ENCODE measurements at places on chromosomes 4 and X.

- DNase-seq: no peak
These were observed 440.0 kb downstream of the PCDH7 start for GRCh38 chr4:31160146-31160545.

GRCh38 chr4:124640022-124640730, 72.4 kb downstream of the ANKRD50 start:
- no peak for DNase-seq

GRCh38 chr4:138602664-138603063, 360.5 kb upstream of the SLC7A11 start:
- no peak for DNase-seq

GRCh38 chrX:71052721-71053120, 15.4 kb downstream of the SNX12 start:
- DNase-seq: no peak

GRCh38 chr4:42785817-42786216, 106.7 kb upstream of the GRXCR1 start:
- DNase-seq: no peak

DNA sequence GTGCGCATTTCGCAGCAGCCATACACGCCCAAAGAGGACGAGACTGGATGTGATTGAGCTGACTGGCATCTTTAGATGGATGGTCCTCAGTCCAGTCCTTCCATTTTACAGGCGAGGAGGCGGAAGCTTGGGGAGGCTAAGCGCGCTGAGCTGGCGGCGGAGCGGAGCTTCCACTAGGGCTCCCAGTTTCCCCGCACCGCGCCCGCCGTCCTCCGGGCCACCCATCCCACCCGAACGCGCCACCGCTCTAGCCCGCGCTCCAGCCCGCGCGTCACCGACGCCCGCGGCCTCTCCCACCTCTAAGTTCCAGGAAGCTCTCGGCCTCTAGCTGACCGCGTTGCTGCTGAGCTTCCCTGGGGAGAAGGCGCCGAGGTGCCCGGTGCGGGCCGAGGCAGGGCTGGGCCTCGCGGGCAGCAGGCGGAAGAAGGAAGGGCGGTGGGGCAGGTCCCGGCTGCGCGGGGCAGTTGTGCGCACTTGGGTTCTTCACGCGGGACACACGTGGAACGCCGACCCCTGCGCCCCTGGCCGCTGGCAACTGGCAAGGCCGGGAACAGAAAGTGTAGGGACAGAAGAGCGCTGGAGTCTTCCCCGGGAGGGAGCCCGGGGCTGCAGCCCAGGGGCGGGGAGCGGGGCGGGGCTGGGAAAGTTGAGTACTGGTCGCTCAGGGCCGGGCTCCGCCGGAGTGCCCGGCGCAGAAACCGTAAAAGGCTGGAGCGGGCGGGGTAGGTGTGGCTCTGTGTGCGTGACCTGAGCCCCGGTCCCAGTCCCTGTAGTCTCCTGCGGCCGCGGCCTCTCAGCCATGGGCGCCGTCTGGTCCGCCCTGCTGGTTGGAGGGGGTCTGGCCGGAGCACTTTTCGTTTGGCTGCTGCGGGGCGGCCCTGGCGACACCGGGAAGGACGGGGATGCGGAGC, at the start of gene STBD1:
Gene STBD1 (plus strand): TSS at position 763 of the 911 bp plus-strand sequence. CDS start 37 bp downstream, at position 800.
- DNase-seq: peak; percentile 19

DNA sequence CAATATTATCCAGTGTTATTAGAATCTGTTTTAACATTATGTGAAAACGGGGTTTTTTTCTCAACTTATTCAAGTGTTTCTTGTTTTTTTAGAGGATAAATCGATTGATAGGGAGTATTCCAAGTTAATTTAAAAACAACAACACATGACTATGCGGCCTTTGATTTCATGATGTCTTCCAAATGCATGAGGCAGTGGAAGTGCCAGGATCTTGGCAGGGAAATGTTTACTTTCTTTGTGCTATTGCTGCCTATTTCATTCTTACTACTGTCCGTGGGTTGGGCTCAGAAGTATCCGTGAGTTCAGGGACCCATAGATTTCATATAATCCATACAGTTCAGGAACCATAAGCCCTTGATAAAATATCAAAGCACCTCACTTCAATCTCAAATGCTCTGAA, 64.6 kb downstream of the ABCG2 start:
- no peak for DNase-seq

DNA sequence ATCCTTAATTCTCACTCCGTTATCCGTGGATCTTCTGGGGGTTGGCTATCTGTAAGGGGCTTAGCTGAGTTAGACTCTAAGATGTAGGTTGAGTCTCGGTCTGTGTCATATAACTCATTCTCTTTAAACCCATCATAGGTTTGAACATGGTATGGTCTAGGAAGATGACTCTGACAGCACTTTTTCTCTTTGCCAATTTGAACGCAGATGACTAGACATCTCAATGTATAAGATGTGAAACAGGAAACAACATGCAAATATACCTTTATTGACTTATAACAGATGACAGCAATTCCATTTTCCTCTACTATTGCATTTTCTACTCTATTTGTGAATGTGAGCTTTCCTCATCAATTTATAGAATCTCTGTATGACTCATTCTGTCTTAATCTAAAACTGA, 634.8 kb upstream of the MAGEB2 start:
- no peak for DNase-seq

DNA sequence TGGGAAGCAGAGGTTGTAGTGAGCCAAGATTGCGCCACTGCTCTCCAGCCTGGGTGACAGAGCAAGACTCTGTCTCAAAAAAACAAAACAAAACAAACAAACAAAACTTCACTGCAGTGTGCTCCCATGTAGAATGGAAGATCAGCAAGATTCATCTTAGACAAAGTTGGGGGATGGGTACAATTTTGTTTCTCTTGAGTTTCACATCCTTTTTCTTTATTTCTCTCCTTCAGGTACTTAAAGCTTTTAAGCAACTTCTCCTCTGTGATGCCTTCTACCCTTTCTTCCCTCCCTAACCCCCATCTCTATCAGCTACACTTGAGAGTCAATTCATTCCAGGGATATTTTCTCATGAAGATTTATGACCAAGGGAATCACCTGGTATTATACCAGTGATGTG, 15.5 kb upstream of the RBBP7 start:
- no peak for DNase-seq

- DNase-seq: no peak
These were observed 350.9 kb downstream of the CAMK2D start for GRCh38 chr4:113410686-113411085.

GRCh38 chr4:24748758-24749350, 46.5 kb upstream of the SOD3 start:
- DNase-seq: no peak

- DNase-seq: no peak
These were observed 30.6 kb upstream of the ANTXR2 start for GRCh38 chr4:80103629-80104028.

- no peak for DNase-seq
These were observed 37.1 kb upstream of the STX18 start for GRCh38 chr4:4578981-4579380.

GRCh38 chr4:1411436-1412375, 5.5 kb upstream of the NKX1-1 start:
- no peak for DNase-seq

- DNase-seq: no peak
These were observed 11.9 kb upstream of the ASIC5 start for GRCh38 chr4:155877971-155878370.

- peak; percentile 7 for DNase-seq
These were observed 252.8 kb upstream of the SLC7A11 start for GRCh38 chr4:138494931-138495330.

DNA sequence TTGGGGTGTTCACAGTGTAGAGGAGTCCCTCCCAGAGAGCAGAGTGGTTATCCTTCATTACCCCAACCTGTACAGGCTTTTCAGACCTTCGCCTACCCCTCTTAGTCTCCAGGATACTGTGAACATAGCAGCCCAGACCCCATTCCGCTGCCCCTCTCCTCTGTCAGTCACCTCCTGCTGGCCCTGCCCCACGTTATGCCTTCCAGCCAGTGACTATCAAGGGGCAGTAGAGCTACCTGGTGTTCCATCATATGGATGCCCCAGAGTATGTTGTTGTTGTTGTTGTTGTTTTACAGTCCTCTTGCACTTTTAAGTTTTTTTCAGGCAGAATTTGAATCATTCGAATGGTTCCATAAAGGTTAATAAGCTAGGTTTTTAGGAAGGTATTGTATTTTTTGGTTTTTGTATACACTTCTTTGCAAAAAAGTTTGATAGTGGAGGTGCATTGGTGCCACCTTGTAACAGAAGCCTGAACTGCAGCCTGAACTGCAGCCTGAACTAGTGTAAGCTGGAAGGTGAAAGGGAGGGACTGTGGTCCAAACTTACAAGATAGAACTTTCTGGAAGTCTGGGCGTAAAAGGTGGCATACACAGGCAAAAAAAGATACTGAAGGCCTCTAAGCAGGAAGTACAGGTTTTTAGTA, 101.4 kb upstream of the RAB40AL start:
- no peak for DNase-seq

- DNase-seq: peak; percentile 76
These were observed 1102.0 kb downstream of the C4orf33 start for GRCh38 chr4:130197946-130198345.

- no peak for DNase-seq
These were observed 93.0 kb downstream of the MAGEE1 start for GRCh38 chrX:76520273-76521054.

DNA sequence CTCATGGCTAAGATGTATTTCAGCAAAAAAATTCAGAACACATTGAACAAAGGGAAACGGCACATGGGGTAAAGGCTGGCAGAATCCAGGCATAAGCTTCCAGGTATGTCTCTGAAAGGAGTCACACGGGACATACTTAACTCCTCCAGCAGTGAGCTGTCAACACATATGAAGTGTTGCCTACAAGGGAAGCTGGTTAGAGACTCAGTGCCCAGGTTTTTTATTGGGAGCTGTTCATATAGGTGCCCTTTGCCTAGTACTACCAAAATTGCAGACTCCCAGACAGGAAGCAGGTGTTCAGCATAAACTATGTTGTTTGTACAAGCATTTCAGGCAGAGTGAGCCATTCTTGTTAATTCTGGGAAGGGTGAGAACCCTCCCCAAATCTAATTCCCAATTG, 77.4 kb upstream of the PUDP start:
- DNase-seq: no peak

- no peak for DNase-seq
These were observed 9.2 kb upstream of the FAM53A start for GRCh38 chr4:1693131-1693896.

DNA sequence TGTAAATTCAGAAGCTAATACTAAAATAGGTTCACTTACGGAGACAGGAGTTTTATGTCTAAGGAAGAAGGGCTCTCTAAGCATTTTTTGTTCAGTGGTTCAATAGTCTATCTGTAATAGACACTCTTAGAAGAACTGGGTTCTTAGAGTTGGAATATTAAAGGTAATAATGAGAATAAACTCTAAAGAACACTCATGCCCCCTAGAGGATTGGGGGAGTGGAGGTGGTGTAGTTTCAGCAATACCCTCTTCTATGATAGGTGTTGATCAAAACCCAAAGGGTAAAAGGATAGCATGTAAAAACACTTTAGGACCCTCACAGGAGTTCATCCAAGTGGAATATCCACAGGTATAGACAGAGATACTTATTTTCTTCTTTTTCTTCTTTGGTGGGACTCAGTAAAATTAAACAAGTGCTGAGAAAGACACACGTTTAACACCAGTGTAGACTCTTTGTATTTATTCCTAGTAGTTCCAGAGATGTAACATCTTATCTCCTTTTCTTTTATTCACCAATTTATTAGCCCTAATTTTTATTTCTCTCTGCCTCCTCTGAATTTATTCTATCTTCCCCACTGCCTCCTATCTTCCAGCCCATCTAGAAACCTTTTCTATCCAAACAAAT, 25.7 kb upstream of the MND1 start:
- peak; percentile 48 for DNase-seq

- DNase-seq: no peak
These were observed 126.5 kb downstream of the STIM2 start for GRCh38 chr4:26987191-26987590.

DNA sequence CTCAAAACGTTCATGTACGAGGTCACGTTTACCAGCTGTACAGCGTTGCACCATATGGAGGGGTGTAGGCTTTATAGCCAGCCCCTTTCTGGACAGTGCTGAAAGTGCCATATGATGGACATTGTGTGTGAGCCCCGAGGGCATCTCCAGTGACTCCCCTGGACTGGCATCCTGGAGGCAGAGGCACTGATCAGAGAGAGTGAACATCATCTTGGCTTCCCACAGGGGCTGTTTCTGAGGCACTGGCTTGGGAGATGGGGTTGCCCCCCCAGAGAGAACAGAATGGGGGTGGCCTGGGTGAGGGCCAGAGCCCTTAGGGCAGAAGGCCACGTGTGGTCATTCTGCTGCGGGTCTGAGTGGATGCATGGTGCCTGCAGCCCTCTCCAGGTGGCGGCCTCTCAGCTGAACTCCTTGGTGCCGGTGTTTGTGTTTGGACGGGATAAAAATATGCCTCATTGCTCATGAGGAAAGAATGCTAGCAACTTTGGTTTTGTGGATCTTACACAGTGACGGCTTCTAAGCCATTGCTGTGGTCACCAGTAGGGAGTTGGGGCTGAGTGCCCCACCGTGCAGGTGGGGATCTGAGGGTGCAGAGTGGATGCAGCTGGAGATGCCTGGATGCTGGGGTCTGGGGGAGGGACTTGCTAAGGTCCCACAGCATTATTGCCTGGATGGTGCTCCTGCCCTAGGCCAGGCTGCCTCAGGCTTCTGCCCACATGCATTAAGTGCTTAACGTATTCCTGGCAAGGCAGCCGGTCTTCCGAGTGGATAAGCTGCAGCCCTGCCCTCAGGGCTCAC, 3.4 kb downstream of the WFS1 start:
- DNase-seq: no peak

GRCh38 chr4:71270901-71271300, 67.9 kb upstream of the SLC4A4 start:
- DNase-seq: peak; percentile 9

- no peak for DNase-seq
These were observed 39.3 kb downstream of the ATP2B3 start for GRCh38 chrX:153556767-153557166.

DNA sequence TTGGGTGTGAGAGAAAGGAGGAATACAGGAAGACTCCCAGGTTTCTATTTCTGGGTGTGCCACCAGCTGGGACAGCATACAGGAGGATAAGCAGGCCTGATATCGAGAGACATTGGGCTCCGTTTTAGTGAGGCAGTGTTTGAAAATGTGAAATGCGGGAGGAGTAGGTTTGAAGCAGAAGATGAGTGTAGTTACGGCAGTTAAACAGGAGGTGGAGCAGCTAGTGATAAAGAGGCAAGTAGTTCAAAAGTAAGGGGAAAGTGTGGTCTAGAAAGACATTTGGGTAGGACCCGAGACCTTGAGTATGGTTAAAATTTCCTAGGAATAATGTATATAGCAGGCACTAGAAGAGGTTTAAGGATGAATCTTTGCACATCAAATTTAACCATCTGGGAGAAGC, 42.4 kb downstream of the DCUN1D4 start:
- no peak for DNase-seq
